ENCODE measurements at places on chromosomes 3 and 15.

GRCh38 chr15:101172501-101173071 lies 79.3 kb downstream of the CHSY1 start:
- DNase-seq = no peak

GRCh38 chr15:74399511-74400312 lies 32.3 kb upstream of the CYP11A1 start:
- DNase-seq = no peak

DNA sequence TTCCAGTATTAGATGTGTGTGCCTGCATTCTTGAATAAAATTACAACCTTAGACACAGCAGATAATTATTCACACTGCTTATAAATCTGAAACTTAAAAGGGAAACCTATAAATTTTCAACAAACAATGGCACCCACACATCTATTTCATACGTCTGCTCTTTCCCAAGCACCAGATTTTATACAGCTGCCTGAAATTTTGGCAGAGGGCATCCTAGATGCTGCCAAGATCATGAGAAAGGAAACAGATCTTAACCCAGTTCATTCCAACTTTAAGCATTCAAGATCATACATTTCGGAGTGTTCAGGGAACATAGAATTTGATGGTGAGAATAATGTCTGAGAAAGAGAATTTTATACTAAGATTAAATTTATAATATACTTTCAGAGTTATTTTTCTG lies 53.1 kb downstream of the CLDN1 start:
- DNase-seq = no peak

DNA sequence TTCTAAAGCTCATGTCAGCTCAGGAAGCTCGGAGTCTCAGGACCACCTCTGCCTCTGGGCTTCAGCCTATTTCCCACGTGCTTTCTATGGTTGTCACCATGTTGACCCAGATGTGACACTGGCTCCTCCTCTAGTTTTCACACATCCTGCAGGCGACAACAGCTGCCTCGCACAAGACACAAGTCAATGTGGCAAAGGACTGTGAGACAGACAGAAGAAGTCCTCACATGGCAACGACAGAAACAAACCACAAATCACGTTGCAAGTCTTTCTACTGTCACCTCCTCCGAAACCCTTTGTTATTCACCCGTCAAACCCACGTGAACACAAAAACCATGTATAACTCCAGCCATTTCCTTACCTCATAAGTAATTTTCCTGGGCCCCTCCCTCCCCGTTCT lies 194.5 kb downstream of the MEX3B start:
- no peak for DNase-seq

- DNase-seq = no peak
These were observed 496.0 kb upstream of the THBS1 start for GRCh38 chr15:39084674-39085530.

GRCh38 chr3:141375381-141376301 lies 7.3 kb downstream of the ZBTB38 start:
- no peak for DNase-seq

- no peak for DNase-seq
These were observed 47.1 kb upstream of the SGO1 start for GRCh38 chr3:20232906-20233780.

DNA sequence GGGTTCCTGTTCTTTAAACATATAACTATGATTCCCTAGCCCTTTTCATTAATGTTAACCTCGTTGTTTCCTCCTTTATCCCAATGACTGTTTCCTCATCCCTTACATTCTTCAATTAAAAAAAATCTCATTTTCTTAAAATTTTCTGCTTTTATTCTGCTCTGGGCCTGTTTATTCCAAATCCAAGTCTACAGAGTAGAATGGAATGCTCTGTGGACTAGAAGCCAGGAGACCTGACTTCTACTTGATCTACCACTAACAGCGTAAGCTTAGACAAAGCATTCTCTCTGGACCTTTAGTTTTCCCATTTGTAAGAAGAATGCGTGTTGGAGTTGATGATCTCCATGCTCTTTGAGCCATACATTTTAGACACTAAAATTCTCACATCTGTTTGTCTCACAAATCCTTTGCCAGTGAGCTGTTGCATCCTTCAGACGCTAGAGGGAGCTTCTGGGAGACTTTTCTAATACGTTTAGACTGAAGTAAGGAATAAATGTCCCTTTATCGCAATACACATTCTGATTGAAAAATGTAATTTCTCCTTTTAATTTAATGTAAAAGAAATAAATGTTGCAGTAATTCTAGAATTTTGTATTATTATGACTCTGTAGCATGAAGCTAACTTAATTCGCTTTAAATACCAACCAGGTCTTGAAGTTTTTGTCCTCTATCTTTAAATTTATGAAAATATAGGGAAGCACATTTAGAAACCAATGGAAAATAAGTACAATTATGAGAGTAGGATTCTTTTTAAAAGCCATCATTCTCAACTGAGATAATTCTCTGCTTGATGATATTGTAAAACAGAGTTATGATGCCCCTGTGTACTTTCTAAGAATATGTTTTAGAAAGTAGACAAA lies 21.7 kb upstream of the GMNC start:
- peak; percentile 31 for DNase-seq

GRCh38 chr3:10249833-10250232 lies 1.6 kb downstream of the TATDN2 start:
- DNase-seq = no peak
